ENCODE measurements at places on chromosomes 4 and X.

GRCh38 chrX:39388730-39389129 is 587.5 kb downstream of the MID1IP1 start:
- no peak for DNase-seq

DNA sequence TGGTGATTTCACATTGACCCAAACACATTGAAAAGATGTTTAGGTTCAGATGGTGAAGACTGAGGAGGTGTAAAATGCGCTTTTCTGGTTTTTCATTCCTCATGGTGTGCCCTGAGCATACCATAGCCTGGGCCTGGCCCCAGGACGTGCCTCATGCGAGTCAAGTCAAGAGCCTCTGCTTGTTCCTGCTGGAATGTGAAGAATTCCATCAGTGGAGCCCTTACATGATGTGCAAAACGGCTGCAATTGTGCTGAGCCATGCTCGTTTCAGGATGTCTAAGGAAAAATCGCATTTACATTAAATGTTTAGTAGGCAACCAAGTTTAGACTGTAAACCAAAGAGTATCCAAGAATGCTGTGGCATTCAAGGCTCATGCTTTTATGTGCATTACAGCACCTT is 34.9 kb downstream of the GYG2 start:
- DNase-seq = no peak

GRCh38 chr4:181962321-181962720 is 280.9 kb upstream of the TENM3 start:
- DNase-seq = no peak

DNA sequence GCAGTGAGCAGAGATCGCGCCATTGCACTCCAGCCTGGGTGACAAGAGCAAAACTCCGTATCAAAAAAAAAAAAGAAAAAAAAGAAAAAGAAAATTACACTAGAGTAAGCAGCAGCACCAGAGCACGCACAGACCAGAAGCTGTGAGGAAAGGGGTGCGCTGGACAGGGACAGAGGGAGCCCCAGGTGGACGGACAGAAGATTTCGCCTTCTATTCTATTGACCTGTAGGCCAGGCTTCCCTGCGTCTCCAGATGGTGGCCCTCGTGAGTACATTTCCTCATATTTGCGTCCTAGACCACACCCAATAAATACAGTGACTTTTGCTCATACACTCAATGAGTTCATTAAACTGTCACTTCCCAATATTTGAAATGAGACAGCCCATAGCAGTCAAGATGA is 19.1 kb downstream of the MTNR1A start:
- no peak for DNase-seq
